ENCODE measurements at places on chromosomes 6 and 20.

DNA sequence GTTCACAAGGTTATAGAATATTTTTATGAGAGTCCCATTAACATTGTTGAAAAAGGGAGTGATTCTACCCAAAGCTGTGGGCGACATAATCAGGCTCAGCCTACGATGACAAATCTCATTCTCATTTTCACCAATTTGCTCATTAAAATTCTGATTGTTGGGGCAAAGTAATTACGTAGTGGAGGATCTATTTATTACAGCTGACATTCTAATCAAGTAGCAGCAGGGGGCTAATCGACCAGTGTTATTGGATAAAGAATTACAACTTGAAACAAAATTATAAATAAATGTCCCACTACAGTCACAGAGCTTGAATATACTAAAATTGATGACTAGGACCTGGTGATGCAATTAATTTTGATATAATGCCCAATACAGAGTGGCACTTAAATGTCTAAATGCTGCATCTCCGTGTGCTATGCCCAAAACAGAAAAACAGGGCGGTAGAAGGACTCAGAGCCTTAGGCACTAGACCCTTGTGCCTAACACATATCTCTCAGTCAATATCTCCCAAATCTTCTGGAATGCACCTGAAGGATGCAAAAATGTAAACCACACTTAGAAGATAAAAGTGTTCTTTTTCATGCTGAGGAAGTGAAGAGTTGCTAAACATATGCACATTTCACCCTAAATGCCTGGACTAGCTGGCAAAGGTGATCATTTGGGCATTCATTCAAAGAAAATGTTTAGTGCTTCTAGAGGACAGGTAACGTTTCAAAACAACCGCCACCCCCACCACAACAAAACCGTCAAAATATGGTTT, 88.3 kb downstream of the CD24 start:
- DNase-seq = no peak

GRCh38 chr20:41213150-41213820, 75.9 kb downstream of the PLCG1 start:
- DNase-seq = no peak

GRCh38 chr6:116286773-116287358, 7.1 kb upstream of the TSPYL1 start:
- no peak for DNase-seq

DNA sequence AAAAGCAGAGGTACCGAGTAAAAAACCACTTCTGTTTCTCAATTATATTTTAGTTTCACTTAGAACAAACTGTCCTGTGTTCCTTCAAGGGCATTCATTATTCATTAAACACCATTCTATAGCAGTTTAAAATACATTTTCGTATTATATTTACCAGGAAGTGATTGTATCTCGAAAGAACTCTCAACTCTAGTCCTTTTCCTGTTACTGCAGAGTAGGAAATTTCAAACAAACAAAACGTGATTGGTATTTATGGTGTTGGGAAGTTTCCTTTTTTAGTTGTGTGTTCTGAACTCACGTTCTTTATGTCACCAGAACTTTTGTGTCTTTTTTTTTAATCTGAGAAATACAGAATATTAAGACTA, 139.5 kb upstream of the BTBD3 start:
- DNase-seq = no peak

DNA sequence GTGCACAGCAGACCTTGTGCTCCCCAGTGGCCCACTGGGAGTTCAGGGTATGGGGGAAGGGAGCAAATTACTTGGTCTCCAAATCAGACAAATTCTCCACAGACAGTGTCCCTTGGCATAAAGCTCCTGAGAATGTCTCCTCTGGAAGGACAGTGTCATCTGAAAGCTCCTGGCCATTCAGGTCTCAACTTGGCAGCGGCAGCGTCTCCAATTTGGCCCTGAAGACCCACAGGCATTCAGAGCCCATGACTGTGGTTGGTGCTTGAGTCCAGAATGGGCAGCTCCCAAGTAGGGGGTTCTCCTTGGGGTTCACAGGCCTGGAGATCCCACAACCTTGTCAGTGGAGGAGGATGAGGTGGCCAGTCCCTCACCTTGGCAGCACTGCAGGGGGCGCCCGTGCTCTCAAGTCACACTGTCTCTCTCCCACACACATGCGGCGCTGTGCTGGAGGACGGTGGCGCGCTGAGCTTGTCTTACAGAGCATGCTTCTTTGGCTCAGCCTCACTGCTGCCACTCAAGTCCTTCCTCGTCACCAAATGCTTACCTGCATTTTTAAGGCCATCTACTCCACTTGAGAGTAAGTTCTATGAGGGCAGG, 20.7 kb downstream of the DYNLRB1 start:
- no peak for DNase-seq

DNA sequence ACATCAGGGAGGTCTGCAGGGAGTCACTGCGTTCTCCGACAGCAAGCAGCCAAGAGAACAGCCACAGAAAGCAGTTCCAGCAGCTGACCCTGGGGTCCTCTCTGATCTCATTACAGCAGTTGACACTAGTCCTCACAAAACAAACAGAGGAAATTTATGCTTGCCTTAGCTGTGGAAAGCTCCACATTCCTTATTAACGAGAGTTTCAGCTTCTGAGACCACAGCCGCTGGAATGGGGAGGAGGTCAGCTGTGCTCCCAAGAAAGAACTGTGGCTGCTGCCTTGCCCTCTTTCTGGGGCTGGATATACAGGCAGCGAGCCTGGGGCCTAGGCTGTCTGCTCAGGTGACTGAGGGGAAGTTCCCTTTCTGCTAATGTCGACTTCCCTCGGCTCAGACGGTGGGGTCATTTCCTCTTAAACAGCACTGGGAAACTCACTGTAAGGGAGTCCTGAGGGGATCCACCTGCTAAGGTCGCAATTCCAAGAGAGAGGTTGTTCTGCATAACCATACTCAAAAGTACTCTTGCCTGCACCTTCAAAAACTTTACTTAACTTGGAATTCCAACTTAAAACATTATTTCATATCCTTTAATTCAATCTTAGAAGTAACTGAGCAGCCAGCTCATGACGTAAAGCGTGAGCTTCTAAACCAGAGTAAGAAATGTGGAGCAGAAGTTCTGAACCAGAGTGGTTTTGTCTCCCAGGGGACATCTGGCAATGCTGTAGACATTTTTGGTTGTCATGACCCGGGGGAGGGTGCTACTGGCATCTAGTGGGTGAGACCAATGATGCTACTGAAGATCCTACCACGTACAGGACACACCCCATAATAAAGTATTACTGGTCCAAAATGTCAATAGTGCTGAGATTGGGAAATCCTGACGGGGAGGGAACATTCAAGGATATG, 80.3 kb downstream of the BACH2 start:
- DNase-seq = no peak

- DNase-seq = no peak
Observed at GRCh38 chr6:14095437-14095836, 22.1 kb upstream of the CD83 start.

DNA sequence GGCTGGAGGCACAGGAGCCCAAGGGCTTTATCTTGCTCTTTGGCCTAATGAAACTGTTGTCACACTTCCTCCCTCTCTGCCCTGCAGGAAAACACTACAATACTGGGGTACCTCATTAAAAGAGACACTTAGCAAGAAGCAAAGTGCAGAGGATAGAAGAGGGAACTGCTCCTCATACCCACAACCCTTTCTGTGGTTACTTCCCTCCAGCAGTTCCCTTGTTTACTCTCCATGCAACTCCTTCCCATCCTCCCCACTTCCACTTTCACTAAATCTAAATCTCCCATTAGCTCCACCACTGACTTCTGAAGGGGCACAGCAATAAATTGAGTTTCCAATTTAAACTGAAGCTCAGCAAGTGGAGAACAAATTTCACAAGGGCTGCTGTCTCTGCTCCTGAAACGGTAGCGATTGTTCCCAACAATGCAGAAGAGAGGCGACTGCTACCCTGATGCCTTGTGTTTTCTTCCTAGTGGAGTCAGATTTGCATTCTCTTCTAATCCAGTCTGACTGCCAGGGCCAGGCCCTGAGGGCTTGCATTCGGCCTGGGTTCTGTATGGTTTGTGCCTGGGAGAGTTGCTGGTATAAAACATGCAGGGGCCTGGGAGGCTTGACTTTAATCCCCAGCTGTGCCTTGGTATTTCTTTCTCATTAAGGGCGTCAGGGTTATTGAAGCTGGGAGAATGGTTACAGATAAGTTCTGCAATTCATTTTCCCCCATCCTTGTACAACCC, 454.7 kb downstream of the TFAP2B start:
- no peak for DNase-seq
